ENCODE measurements at places on chromosomes 7 and 10. TPM values are rescaled to one million over a fixed set of nuclear protein-coding genes. Genes with fewer than 3 reads are reported as not detected.

IFIT1B gene
- not detected for total RNA-seq

KEL gene
- not detected for total RNA-seq

KLF14 gene
- total RNA-seq: not detected

SFMBT2 gene
- not detected for total RNA-seq

IFIT2 gene
- 18.7 TPM for total RNA-seq

DLX6 gene
- not detected for total RNA-seq

IQUB gene
- total RNA-seq: not detected

VPS37D gene
- total RNA-seq: 1.4 TPM

TNRC18 gene
- total RNA-seq: 17.3 TPM

SLC16A12 gene
- not detected for total RNA-seq

CHST3 gene
- total RNA-seq: 21.7 TPM

XRCC2 gene
- 5.5 TPM for total RNA-seq

OPALIN gene
- not detected for total RNA-seq

GRCh38 chr7:100612730-100613390, 520 bp downstream of the MOSPD3 start:
- DNase-seq: no peak

DNA sequence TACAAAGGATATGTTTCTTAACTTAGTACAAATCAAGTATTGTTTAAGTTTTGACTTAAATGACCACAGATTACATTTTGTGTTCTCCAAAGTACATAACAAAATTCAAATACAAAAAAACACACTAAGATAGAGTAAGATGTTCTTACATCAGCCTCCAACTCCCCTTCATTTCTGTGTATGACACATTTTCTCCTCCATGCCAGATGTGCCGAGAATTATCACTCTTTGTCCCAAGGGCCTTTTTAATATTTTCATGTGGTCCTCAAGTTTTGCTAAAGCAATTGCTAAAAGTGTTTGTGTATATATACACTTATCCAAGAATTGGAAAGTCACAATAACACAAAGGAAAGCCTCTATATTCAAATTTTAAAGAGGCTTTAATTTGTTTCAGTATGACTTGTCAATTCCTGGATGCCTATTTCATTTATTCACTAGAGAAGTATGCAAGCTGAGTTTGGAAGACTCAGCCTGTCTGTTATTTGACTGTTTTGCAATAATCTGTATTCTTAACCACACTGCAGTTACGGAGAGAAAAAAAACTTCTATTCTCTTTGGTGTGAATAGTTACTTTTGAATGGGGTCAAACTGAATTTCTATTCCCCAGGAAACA, 586.4 kb upstream of the SEMA3D start:
- DNase-seq: no peak

DNA sequence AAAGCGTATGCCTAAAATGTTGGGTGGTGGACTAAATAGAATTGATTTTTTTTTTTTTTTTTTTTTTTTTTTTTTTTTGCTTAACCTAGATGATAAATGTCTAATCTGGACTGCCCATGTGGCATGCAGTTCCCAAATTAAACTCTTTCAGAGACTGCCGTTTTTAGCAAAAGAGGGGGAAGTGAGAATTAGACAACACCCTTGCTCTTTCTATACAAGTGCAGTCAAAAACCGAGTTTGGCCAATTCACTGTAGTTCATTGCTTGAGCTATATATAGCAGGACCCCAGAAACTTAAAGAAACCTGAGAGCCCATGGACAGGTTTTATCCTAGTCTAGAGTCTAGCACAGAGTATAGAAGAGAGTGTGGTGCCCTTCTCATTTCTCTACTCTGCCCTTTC, 141.9 kb downstream of the GRM3 start:
- no peak for DNase-seq

- DNase-seq: no peak
Observed at GRCh38 chr7:27714831-27715444, 25.0 kb upstream of the TAX1BP1 start.

DNA sequence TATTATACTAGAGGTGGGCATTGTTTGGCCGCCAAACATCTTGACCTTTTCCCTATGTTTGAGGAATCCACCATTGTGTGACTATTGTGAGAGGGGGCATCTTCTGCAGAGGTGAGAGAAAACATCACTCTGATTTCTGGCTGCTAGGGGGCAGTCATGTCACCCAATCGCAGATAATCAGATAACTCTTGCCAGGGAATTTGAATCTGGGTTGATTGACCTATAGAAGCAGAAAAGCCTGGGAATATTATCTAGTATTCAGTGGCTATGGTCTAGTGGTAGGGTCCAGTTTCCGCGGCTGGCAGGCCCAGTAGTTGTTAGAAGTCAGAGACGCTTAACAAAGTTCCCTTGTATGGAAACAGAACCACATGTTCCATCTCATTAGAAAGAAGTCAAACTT, 808.5 kb downstream of the PHTF2 start:
- no peak for DNase-seq

- no peak for DNase-seq
Observed at GRCh38 chr10:113226399-113226798, 276.4 kb downstream of the TCF7L2 start.

- DNase-seq: no peak
Observed at GRCh38 chr7:115145512-115145911, 223.6 kb downstream of the MDFIC start.

- DNase-seq: no peak
Observed at GRCh38 chr10:78358982-78359381, 325.3 kb downstream of the RPS24 start.

- no peak for DNase-seq
Observed at GRCh38 chr7:27088002-27088922, 7.5 kb downstream of the HOXA1 start.

GRCh38 chr7:38584443-38585210, 46.5 kb downstream of the AMPH start:
- peak; percentile 52 for DNase-seq

DNA sequence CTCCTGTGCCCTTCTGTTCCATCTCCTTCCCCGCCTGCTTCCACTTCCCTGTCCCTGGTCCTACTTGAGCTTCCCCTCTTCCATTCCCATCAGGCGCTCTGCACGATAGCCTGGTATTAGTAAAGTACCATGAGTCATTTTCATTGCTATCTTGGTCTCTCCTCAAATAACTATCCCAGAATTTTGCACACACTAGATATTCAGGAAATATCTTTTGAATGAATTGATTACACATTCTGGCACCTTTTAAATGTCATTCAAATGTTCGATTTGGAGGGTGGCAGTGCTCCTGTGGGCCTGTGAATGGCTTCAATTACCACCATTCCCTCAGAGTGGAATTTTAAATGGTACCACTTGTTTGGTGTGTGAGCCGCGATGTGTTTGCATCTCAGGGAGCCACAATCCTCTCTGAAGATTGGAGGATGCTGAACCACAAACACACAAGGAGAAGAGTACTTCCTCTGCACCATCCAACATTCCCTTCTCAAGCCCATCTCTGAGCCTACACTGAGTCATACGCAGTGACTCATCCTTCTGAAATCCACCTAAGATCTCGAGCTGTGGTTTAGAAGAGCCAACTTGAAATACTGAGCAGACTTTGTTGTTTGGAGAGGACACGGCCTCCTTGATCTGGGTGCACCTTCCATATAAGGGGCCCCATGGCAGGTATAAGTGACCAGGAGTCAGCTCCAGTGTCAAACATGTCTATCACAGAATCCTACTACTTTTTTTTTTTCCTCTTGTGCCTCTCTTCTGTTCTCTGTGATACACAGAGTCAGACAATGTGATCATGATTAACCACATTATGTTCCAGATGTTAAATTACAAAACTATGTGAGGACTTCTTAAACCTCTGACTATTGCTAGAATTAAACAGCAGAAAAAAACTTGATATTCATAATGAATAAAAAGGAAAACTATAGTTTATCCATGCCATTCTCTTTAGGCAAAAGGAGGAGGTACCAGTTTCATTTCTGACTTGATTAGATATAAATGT, 81.9 kb downstream of the BMPER start:
- DNase-seq: peak; percentile 84

- no peak for DNase-seq
Observed at GRCh38 chr7:98110249-98111022, 3.8 kb downstream of the LMTK2 start.

DNA sequence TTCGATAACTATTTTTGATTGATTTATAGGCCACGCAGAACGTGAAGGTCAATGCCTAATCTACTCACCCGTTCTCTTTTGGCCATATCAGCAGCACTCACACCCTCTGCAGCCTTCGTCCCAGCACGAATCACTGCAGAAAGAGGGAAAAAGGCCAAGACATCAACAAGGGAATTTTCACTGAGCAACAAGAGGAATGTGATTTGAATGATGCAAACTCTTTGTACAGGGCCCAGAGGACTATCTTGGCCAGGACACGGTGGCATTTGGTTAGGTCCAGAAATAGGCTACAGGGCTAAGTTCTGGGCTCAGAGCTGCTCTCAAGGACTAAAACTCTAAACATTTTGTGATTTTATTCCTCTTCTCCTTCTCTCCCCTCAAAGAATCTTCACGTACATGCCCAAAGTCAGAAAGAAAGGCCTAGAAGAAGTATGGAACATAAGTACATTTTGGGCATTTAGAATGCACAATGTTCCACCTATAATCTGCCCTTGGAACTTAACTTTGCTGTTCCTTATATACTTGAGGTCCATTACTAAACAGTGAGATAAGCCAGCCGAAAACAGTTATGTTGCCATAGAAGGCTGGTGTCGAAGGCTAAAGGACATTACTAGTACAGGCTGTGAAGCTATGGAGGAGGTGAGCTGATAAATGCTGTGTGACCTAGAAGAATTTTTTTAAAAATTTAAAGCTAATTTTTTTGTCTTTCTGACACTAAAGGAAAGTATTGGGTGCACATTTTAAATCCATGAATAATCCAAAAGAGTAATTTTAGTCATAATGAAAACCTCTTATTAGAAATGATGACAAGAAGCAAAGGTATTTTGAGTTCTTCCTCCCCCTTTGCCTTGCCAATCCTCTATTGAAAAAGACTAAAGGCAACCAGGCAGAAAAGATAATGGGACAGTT, 20.0 kb downstream of the RBM28 start:
- no peak for DNase-seq

- DNase-seq: peak; percentile 96
Observed at GRCh38 chr10:73887294-73888039, 13.1 kb upstream of the CAMK2G start.

GRCh38 chr10:101066146-101066895, 4.5 kb downstream of the KAZALD1 start:
- DNase-seq: peak; percentile 93

DNA sequence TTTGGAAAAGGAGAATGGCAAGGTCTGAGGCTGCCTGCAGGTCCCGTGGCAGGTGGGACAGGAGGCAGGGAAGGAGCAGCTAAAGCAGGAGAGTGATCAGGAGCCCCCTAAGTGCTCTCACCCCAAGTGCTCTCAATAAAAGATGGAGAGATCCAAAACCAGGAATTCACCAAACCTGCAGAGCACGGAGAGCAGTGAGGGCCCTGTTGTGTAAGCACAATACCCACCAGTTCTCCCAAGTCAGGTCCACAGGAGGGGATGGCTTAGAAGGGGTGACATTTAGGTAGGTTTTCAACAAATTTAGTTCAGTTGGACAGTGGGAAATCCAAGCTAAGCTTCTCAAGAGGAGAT, 40.8 kb downstream of the GNA12 start:
- DNase-seq: no peak

DNA sequence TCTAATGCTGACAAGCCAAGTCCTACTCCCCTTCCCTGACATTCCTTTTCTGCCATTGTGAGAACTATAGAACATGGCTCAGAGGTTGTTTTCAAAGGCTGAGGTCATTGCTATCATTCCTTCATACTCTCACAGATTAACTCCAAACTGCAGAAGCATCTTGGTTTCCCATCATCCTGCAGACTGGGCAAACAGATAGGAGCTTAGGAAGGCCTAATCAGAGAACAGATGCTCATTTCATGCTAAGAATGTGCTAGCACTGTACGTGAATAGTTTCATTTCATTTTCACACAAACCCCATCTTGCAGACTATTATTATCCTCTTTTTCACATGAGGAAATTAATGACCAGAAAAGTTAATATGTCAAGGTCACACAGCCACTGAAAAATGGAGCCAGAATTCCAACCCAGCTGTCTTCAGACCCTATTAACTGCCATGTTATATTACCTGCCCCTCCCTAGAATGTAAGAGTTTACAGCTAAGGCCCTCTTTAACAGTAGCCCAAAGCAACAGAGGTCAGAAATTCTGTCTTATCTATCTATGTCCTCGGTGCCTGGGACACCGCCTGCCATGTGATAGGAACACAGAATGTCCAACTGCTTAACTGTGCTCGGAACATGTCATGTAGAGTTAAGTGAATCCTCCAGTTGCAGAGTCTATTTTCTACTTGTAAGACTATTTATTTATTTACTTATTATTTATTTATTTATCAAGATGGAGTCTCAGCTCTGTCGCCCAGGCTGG, 2.9 kb upstream of the LCOR start:
- DNase-seq: no peak

DNA sequence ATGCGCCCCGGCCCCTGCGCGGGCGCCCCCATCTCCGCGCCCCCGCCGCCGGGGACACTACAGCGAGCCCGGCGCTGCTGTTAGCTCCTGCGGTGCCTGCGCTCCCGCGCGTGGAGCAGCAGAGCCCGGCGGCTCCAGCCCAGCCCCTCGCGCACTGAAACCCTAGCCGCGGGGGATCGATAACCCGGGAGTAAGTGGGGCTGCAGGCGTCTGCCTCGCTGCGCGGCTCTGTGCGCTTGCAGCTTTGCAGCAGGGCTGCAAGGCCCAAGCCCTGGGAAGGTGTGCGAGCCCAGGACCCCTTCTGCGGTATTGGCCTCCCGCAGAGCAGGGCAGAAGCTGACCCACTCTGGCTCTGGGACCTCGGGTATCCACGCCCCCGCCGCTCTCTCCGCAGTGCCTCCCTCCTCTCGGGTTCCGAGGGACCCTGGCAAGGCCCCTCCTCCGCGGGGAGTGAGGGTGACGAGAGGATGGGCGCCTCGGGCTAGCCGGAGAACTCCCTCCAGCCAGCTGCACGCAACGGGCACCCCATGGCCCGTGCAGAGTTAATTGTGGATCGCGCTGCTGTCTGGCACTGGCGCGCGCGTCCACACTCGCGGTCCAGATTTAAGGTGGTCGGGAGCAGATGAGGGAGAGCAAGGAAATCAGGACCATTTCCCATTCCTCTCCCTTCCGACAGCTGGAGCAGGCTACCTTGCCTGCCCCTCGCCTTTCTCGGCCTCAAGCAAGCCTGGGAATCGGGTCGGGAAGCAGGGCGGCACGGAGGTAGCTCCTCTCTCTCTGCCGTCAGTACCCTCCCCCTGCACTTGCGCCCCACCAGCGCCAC, 2.1 kb downstream of the SHH start:
- no peak for DNase-seq

DNA sequence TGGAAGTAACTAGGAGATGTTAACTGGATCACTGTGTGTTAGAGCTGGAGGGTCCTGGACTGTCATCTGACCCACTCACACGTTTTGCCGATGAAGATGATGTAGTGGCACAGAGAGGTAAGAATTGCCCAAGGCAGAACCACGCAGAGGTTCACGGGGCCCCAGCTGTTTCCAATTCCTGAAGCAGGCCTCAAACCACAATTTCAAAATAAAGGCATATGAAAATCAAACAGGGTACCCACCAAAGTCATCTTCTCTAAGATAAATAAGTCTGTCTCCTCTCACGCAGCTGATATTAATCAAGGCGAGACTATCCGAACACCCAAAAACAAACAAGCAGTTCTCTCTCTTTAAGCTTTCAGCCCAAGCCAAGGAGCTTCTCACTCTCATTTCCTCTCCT, 113.3 kb upstream of the JCAD start:
- DNase-seq: no peak

GRCh38 chr7:25762511-25763462, 389.2 kb upstream of the NFE2L3 start:
- no peak for DNase-seq
